ENCODE measurements at places on chromosomes 6 and 20. TPM values are rescaled to one million over a fixed set of nuclear protein-coding genes. Genes with fewer than 3 reads are reported as not detected.

- H3K36me3 ChIP-seq: no peaks in the 10 kb centered on the region
- H3K4me1 ChIP-seq: no peaks in the 10 kb centered on the region
- no peak overlapping the region for H3K4me3 ChIP-seq
- no peak for DNase-seq
- H3K27ac ChIP-seq: no peak overlapping the region
- H3K27me3 ChIP-seq: no peaks in the 10 kb centered on the region
Measured at GRCh38 chr6:83592770-83593394, 80.5 kb downstream of the PRSS35 start.

GRCh38 chr6:137705160-137706082 lies 161.6 kb upstream of the TNFAIP3 start:
- peaks cover 8% of the 10 kb centered on the region for H3K4me1 ChIP-seq
- no peaks in the 10 kb centered on the region for H3K36me3 ChIP-seq
- H3K4me3 ChIP-seq: no peak overlapping the region
- H3K27me3 ChIP-seq: no peaks in the 10 kb centered on the region

DNA sequence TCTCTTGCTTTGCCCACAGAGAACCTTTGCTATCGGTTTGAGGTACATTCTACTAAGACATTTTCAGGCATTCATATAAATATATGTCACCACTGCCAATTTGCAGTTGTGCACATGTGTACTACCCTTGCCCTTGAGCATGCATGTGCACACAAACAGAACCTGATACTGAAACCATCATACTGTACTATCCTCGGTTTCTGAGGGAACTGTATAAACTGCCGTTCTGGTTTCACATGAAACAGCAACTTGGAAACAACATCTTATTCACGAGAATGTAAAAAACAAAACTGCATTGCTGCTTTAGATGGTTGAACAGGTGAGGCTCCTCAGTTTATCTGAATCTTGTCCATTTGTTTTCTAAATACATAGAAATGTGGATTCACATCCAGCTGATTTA lies 151.2 kb upstream of the TMEM170B start:
- peaks cover 6% of the 10 kb centered on the region for H3K4me1 ChIP-seq
- H3K27me3 ChIP-seq: no peaks in the 10 kb centered on the region
- H3K27ac ChIP-seq: no peak overlapping the region
- DNase-seq: no peak

- DNase-seq: no peak
- no peaks in the 10 kb centered on the region for H3K4me1 ChIP-seq
- no peaks in the 10 kb centered on the region for H3K27me3 ChIP-seq
- no peaks in the 10 kb centered on the region for H3K36me3 ChIP-seq
- no peak overlapping the region for H3K27ac ChIP-seq
Measured at GRCh38 chr6:6656287-6656686, 67.8 kb downstream of the LY86 start.

- H3K27me3 ChIP-seq: no peaks in the 10 kb centered on the region
- no peak for DNase-seq
- no peak overlapping the region for H3K27ac ChIP-seq
- no peaks in the 10 kb centered on the region for H3K36me3 ChIP-seq
- H3K4me1 ChIP-seq: peaks cover 28% of the 10 kb centered on the region
Measured at GRCh38 chr20:37219751-37220668, 40.7 kb upstream of the MROH8 start.

GRCh38 chr6:33702345-33702977 lies 9.0 kb downstream of the UQCC2 start:
- H3K4me3 ChIP-seq: no peak overlapping the region
- no peaks in the 10 kb centered on the region for H3K36me3 ChIP-seq
- no peaks in the 10 kb centered on the region for H3K27me3 ChIP-seq
- no peak overlapping the region for H3K27ac ChIP-seq
- peaks cover 50% of the 10 kb centered on the region for H3K4me1 ChIP-seq

DNA sequence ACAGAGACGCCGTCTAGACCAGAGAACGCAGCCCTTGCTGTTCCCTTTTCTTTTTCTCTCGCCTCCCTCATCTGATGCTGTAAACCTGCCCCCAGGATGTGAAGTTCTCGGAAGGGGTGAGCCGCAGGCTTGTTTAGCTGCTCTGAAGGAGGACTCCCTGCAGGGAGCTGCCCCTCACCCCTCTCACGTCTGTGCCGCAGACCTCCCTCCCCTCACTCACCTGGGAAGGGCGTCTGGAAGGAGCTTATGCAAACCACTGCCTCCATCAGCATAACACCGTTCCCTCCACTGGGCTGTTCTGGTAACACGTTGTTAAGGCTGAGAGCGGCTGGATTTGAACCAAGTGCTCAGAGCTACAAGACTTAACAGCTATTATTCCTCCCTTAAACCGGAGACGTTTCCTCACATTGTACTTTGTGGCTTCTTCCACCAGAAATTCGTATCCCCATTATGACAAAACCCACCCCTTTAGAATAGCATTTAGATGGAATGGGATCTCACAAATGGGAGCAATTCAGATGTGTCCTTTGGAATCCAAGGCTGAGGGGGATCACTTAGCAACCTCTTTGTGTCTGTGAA lies 99.8 kb downstream of the SMOC2 start:
- no peaks in the 10 kb centered on the region for H3K36me3 ChIP-seq
- no peak overlapping the region for H3K4me3 ChIP-seq
- DNase-seq: no peak
- H3K27ac ChIP-seq: no peak overlapping the region
- H3K27me3 ChIP-seq: no peaks in the 10 kb centered on the region

DNA sequence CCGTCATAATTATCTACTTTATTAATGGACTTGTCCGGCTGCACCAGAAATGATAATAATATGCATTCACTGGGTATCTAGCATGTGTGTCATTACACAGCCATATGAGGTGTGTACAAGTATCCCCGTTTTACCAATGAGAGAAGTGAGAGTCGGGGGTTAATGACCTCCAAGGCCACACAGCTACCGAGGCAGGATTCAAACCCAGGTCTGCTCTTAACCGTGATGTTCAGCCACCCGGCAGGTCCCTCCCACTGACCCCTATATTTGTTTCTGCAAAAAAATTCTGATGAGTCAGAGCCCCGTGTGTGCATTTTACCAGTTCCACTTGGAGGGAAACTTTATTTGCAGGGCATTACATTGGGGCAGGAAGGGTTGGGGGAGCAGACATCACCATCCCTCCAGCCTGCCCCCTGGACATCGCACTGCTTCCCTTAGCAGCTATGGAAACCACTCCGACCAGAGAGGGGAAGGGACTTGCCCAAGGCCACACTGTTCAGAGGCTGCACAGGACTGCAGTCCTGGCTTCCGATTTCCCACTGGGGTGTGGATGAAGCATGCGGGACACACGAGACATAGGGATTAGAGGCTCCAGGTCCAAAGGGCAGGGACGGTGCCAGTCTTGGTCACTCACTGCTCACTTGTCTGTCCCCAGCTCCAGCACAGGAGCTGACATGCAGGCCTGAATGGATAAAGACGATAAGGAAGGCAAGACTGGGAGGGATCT lies 10.1 kb upstream of the SRC start:
- H3K36me3 ChIP-seq: no peaks in the 10 kb centered on the region
- peak overlapping the region; percentile 18 for H3K27ac ChIP-seq
- DNase-seq: no peak
- peaks cover 24% of the 10 kb centered on the region for H3K4me1 ChIP-seq

DNA sequence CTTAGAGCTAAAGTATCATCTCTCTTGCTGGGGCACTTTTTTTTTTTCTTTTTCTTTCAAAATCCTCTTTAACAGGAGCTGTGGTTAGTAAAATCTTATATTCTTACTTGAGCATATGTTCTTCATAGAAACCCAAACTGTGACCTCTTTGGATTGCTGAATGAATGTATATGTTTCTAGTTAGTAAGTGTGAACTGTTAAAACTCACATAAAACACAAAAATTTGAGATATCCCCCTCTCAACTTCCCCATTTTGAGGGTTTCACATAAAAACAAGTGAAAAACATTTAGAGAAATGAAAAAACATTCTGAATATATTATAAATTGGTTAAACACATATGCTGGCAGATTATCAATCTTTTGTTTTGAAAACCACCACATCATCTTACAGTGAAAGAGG lies 78.1 kb downstream of the INSM1 start:
- no peak for DNase-seq
- H3K4me3 ChIP-seq: no peak overlapping the region
- peaks cover 5% of the 10 kb centered on the region for H3K4me1 ChIP-seq
- no peaks in the 10 kb centered on the region for H3K27me3 ChIP-seq
- no peaks in the 10 kb centered on the region for H3K36me3 ChIP-seq

- H3K4me3 ChIP-seq: no peak overlapping the region
- no peak for DNase-seq
Measured at GRCh38 chr20:58547623-58548475, 32.6 kb upstream of the APCDD1L start.

- H3K4me1 ChIP-seq: peaks cover 33% of the 10 kb centered on the region
- H3K27me3 ChIP-seq: no peaks in the 10 kb centered on the region
- no peak for DNase-seq
- H3K27ac ChIP-seq: no peak overlapping the region
Measured at GRCh38 chr6:163718537-163718936, 304.0 kb downstream of the QKI start.

- H3K36me3 ChIP-seq: no peaks in the 10 kb centered on the region
- peaks cover 21% of the 10 kb centered on the region for H3K4me1 ChIP-seq
- H3K4me3 ChIP-seq: no peak overlapping the region
- H3K27ac ChIP-seq: no peak overlapping the region
Measured at GRCh38 chr20:58417438-58417837, 28.4 kb downstream of the VAPB start.

- no peaks in the 10 kb centered on the region for H3K4me1 ChIP-seq
- no peak for DNase-seq
- no peaks in the 10 kb centered on the region for H3K27me3 ChIP-seq
Measured at GRCh38 chr6:43616725-43617472, 12.2 kb downstream of the GTPBP2 start.

DNA sequence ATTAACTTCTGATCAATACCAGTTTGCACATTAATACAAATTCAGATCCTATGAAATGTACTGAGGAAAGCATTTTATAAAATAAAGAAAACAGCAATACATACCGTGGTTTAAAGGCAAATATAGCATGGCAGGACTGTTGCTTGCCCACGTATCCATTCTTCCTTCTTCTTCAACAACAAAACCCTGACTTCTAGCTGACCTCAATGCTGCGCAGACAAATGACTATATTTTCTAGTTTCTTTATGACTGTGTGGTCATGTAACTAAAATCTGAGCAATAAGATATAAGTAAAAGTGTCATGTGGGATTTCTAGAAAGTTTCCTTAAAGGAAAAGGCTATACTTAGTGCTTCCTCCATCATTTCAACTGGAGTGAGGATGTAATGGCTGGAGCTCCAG lies 85.0 kb downstream of the CDC40 start:
- H3K27me3 ChIP-seq: no peaks in the 10 kb centered on the region
- H3K4me1 ChIP-seq: no peaks in the 10 kb centered on the region
- no peak overlapping the region for H3K4me3 ChIP-seq
- DNase-seq: no peak

DNA sequence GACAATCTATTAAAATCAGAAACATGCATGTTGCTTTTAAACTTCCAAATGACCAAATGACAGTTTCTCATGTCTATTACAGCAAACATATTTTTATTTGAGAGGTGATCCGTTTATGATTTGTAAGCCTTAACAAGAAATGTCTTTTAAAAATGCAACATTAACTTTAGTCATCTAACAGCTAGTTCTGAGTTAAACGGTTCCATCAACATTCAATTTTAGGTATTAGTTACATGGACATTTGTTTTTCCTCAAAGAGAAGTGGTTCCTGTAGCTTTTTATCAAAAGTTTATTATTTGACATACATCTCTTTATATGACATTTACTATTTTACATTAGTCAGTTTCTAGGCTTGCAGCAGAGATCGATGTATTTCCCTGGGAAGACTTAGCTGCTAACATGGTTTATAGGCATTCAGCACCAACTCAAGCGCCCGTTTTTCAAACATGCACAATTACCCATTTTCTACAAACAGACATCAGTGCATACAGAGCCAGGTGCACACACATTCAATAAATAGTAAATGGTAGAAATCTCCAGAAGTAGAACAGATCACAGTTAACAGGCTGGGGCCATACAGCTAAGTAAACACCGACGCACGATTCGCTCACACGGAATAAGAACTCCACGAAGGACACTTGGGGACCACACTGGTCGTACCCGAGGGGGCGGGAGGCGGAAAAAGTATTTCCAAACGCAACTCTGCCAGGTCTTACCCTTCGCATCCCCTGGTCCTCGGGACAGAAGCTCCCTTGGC lies 882 bp downstream of the CNR1 start:
- H3K36me3 ChIP-seq: no peaks in the 10 kb centered on the region
- DNase-seq: no peak
- peak overlapping the region; percentile 36 for H3K4me3 ChIP-seq
- no peaks in the 10 kb centered on the region for H3K4me1 ChIP-seq
- no peaks in the 10 kb centered on the region for H3K27me3 ChIP-seq

- no peaks in the 10 kb centered on the region for H3K27me3 ChIP-seq
- DNase-seq: no peak
- no peaks in the 10 kb centered on the region for H3K4me1 ChIP-seq
- H3K27ac ChIP-seq: peak overlapping the region; percentile 83
Measured at GRCh38 chr20:3405696-3406358, 1.6 kb downstream of the DNAAF9 start.

GRCh38 chr6:81031416-81031815 lies 721.1 kb downstream of the TENT5A start:
- H3K36me3 ChIP-seq: no peaks in the 10 kb centered on the region
- peaks cover 6% of the 10 kb centered on the region for H3K4me1 ChIP-seq
- no peak overlapping the region for H3K27ac ChIP-seq
- H3K27me3 ChIP-seq: no peaks in the 10 kb centered on the region
- no peak for DNase-seq

GRCh38 chr6:100160930-100161329 lies 166.9 kb upstream of the MCHR2 start:
- H3K27me3 ChIP-seq: no peaks in the 10 kb centered on the region
- no peak overlapping the region for H3K27ac ChIP-seq
- H3K4me3 ChIP-seq: no peak overlapping the region
- DNase-seq: no peak

GRCh38 chr20:62475772-62476055 lies at the start of gene GATA5:
Gene GATA5 (minus strand): TSS chr20:62475995. CDS start chr20:62475521, 474 bp downstream.
- no peak for DNase-seq
- H3K36me3 ChIP-seq: no peaks in the 10 kb centered on the region
- peaks cover 15% of the 10 kb centered on the region for H3K4me1 ChIP-seq
- no peaks in the 10 kb centered on the region for H3K27me3 ChIP-seq
- H3K4me3 ChIP-seq: no peak within 1 kb of the TSS

The CDSN gene
- total RNA-seq: not detected

The ZSWIM3 gene
- total RNA-seq: 3.1 TPM

The RAB23 gene
- total RNA-seq: 17.1 TPM

The DEFB114 gene
- not detected for total RNA-seq

The RNF5 gene
- total RNA-seq: 117 TPM

The C6orf52 gene
- total RNA-seq: not detected
